ENCODE measurements at places on chromosomes 11 and 22.

DNA sequence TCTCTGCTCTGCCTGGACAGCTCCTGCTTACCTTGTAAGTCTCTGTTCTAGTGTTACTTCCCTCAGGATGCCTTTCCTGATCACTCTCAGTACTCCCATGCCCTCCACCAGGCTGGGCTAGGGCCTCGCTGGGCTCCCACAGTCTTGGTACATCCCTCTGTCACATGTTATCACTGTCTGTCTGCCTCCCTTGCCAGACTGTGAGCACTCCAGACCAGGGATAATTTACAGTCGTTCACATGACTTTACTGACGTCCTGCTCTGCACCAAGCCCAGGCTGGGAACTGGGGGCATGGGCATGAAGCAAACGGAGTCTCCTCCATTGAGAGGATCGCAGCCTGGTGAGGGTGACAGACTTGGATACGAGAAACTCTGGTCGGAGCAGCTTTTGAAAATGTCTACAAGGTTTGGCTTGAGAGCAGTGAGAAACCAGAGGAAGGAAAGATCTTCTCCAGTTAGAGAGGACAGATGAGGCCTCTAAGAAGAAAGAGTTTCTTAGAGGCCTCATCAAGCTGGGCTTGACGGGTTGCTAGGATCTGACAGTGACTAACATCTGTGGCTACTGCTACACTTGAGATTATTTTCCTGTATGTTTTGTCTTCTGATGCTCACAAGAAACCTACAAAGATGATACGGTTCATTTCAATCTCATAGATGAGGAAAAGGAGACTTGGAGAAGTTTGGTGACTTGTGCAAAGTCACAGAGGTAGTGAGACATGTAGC is 12.5 kb downstream of the USP35 start:
- DNase-seq, result no peak

DNA sequence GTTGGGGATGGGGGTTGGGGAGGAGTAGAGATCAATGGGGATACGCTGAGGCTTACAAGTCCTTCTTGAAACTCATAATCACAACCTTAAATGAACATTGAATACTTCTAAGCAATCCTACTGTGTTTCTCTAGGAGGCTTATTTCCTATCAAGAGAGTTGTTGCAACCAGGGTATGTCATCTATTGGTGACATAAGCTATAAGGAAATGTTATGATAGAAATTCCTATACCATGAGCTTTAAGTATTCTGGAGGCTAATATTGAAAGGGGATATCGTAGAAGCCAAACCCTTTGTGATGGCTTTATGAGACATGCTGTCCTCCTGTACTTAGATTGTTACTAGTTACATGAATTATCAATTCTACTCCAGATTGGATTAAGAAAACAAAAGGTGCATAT is 72.9 kb downstream of the DKK3 start:
- DNase-seq, result no peak

- DNase-seq, result no peak
Measured at GRCh38 chr11:35215945-35216344, 77.0 kb downstream of the CD44 start.

DNA sequence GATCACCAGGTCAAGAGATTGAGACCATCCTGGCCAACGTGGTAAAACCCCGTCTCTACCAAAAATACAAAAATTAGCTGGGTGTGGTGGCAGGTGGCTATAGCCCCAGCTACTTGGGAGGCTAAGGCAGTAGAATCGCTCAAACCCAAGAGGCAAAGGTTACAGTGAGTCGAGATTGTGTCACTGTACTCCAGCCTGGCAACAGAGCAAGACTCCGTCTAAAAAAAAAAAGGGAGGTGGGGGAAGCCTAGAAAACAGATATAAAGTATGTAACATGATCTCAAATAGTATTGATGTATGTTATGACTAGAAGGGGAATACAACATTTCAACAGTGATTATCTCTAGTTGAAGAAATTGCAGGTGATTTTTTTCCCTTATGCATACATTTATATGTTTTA is 61.4 kb downstream of the SLC1A2 start:
- DNase-seq, result no peak

DNA sequence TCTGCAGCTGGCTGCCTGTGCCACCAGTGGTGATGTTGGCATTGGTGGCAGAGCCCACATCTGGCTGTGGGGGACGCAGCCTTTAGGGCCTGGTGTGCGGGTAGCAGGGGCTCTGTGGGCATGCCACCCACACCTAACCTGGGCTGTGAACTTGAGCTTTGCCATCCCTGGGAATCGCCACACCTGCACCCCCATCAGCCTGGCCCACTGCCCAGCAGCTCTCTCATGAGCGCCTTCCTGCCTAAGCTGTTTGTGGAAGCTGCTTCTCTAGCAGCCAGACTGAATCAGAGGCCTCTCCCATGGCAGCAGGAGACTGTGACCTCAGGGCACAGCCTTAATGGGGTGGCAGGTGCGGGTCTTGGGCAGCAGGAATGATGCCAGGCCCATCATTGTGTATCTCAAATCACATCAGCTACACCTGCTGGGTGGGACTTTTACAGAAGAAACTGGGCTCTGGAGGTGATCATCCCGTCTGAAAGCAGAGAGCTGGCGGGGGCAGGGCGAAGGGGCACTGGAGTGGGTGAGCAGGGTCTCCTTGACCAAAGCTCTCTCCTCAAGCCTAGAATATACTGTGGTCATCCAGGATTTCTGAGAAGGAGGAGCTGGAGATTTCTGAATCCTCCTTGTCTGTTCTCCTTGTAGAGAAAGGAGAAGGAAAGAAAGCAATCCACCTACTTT is 17.8 kb upstream of the CARS1 start:
- DNase-seq, result peak; percentile 47

GRCh38 chr11:114819028-114819427 is 140.7 kb downstream of the NXPE2 start:
- DNase-seq, result no peak

DNA sequence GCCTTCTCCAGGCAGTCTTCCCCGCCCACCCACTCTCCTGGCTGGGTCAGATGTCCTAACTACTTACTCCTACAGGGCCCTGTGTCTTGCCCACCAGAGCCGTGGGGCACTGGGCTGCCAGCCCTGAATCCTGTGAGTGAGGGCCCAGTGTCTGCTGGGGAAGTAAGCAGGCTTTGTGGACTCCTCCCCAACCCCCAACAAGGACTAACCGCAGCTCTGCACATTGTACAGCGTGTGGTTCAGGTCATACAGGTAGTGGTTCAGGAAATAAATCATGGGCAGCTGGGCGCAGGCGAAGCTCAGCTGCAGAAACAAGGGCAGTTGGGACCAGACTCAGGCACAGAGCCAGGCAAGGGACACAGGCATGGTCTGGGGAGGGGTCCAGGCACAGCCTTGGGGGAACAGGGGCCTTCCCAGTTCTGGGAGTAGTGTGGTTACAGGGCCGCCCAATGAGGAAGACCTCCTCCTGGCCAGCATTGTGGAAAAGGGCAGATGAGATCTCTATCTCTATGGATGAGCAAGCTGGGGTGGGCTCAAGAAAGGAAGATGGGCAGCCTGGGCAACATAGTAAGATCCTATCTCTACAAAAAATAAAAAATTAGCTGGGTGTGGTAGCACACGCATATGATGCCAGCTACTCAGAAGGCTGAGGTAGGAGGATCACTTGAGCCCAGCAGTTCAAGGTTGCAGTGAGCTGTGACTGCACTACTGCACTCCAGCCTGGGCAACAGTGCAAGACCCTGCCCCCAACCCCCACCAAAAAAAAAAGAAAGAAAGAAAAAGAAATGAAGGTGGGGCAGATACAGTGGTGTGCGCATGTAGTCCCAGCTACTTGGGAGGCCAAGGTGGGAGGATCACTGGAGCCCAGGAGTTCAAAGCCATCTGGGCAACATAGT is 5.5 kb downstream of the UNC93B1 start:
- DNase-seq, result no peak

GRCh38 chr11:16985297-16985696 is 28.9 kb downstream of the PLEKHA7 start:
- DNase-seq, result no peak

DNA sequence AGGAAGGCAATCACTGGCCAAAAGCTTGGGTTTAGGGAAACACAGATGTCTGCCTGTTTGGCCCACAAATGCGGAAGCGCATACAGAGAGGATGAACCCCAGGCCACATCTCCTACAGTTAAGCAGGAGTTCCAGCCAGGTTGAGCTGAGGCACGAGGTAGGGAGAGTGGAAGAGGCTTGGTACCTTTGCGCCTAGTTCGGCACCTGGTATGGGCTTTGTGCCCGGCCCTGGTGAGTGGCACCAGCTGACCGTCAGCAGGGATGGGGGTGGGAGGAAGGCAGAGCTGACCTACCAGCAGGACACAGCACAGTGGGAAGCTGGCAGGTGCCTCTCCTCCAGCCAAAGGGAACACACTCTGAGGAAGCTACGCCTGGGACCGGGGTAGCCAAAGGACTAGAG is 57.6 kb downstream of the KCNC1 start:
- no peak for DNase-seq

GRCh38 chr11:33777906-33778305 is 3.6 kb upstream of the FBXO3 start:
- DNase-seq, result no peak

DNA sequence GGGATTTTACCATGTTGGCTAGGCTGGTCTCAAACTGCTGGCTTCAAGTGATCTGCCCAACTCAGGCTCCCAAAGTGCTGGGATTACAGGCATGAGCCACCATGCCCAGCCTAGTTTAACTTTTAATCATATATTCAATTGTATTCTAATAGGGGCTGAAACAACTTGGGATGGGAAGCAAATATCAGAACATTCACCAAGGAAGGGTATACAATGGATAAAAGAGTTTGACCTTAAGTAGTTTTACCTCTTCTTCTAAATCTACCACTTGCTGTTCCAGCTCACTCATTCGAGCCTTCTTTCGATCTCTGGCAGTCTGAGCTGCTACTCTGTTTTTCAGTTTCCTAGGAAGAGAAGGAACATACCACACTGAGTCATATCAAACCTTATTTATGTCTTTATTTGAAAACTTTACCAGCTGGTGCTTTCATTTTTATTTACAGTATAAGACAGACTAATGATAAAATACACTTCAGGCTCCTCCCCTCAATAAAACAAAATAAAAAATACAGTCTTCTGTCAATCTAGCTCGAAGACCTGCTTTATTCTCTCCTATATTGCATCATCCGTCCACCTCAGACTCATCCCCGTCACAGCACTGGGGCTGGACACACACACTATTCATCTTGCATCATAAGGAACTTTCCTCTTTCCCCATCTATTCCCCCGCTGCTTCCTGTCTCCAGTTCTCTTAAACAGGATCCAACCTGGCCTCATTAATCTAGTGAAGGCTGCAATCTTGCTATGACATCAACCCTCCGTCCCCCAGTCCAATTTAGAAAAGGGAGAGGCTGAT is 1.4 kb downstream of the XBP1 start:
- DNase-seq, result peak; percentile 23

DNA sequence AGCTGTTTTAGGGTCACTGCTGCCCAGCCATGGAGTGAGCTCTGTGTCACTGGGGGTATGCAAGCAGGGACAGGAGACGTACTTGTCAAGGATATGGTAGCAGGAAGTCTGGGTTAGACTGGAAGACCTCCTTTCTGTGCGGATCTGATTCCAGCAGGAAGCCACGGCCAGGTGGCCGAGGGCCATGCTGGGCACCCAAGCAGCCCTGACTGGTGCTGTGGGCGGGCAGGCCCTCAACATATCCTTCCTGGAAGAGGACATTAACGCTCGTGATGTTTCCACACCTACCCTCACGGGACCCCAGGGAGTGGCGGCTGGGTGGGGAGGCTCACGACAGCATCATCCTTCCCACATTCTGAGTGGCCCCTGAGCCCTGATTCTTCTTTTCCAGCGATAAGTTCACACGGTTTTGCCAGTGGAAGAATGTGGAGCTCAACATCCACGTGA is 8.7 kb upstream of the ANKRD13D start:
- DNase-seq, result no peak

DNA sequence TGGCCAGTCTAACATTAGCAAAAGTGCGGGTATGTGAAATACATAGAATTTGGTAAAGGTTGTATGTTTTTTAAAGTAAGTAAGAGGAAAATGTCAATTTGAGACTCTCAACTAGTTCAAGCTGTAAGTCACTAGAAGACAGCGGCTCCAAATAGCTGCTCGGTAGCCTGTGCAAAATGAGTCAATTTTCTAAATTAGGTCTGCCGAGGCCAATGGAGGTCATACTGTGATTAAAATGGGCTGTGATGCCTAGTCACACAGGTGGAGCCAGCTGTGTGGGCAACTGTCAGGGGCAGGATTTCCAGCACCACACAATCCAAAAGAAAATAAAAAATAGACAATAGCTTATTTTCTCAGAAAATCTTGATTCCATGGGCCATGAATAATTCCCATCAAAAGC is 32.3 kb downstream of the KCNA4 start:
- no peak for DNase-seq

DNA sequence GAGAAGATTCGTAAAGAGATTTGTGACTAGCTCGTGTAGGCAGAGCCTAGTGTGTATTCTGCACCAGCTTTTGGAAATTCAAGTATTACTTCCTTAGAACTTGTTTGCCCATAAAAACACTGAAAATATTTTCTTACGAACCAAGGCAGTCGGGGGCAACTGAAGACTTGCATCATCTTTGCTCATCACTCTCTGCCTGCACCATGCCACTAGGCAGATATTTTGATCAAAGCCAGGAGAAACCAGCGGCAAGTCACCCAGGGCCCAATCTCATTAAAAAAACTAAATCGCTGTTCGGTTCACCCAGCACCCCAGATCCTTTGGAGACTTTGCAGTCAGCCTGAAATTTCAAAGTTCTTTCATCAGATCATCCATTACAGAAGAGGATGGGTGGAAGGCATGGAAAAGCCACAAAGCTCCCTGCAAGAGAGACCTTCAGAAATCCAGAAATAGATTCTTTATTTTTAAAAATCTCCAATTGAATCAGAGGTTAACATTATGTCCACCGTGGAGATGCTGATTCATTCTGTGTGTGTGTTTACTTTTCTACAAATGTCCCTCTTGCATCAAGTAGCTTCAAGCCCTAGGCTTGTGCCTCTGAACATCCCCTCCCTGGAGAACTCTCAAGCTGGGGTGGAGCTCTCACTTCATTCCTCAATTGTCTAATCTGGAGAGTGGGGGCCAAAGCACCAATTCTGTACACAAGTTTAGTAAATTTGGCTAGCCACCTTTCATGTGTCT is 78.4 kb downstream of the ETS1 start:
- DNase-seq, result no peak

DNA sequence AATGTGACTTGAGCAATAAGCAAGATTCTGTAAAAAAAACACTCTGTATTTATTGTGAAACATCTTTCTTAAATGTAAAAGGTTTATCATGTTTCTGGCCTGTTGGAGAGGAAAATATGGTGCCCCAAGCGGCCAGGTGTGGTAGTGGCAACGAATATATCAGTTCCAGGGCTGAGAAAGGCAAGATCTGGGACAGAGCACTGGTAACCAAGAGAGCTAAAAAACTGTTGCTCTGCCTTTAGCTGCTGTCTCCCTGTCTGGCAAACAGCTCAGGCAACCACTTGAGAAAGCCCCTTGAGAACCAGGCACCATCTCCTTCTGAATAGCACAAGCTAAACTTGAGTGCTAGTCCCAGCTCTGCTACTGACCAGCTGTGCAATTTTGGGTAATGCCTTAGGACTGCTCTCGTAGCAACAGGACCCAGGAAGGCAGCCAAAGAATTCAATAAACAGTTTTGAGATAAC is 129.9 kb downstream of the KCNC1 start:
- no peak for DNase-seq

GRCh38 chr11:79346021-79346420 is 94.8 kb downstream of the TENM4 start:
- peak; percentile 15 for DNase-seq

- no peak for DNase-seq
Measured at GRCh38 chr11:128165572-128165971, 421.8 kb downstream of the ETS1 start.

GRCh38 chr11:117219001-117219400 is 12.9 kb downstream of the PCSK7 start:
- no peak for DNase-seq

- DNase-seq, result no peak
Measured at GRCh38 chr11:48103621-48104567, 112.7 kb upstream of the OR4B1 start.
